Right hindlimb (tissue), 1 donor: ENCODE measurements at places on chromosomes 4 and X.

DNA sequence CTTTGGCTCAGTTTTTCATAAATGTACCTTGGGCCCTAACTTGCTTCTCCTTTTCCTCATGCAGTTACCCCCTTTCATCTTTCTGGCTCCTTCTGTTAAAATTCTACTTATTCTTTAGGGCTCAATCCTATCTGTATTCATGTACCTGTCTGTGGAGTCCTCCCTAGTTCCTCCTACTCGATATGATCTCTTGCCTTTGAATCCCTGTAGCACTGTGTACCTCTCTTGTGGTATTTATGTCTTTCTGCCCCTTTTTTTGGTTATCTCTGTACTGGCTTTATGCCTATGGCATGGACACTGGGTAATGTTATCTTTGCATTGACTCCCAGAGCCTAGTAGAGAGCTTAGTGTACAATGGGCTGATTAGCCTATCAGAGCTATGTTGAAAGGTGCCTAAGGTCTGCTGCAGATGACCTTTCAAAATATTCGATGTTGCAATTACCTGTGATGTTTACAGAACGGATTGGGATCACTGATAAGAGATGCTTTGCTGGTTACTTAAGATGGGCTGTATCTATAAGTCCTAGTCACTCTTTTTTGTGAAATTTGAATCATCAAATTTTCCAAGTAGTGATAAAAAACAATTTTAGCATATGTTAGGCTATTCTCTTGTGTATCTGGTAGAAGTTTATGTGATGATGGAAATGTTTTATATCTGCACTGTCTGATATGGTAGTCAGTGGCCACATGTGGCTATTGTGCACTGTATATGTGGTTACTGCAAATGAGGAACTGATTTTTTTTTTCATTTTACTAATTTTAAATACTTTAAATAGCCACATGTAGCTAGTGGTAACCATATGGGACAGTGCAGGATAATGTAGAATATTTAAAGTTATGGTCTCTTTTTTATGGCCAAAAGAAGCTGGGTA, 33.5 kb downstream of the TMEM164 start:
- no peak for DNase-seq

DNA sequence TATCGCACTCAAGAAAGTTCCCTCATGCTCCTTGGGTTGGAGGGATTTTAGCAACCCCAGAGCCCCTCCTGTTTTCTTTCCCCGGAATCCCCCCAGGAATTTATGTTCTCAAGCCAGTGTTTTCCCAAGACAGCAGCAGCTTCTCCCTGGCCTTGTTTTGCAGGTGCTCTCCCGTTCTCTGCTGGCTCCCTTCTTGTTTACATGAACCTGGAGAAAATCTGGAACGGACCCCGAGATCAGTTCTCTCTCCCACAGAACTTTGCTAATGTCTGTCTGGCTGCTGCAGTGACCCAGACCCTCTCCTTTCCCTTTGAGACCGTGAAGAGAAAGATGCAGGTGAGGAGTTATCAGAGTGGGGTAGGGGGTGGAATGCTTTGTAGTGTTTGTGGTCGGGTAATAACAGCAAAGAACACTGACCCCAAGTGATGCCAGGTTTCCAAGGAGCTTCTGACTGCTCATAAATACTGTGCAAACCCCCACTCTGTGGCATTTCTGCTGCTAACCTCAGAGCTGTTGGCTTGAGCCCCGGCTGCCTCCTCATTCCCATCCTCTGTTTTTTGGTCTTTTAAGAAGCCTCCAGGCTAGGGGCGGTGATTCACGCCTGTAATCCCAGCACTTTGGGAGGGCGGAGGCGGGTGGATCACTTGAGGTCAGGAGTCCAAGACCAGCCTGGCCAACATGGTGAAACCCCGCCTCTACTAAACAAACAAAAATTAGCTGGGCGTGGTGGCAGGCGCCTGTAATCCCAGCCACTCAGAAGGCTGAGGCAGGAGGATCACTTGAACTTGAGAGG, 11.1 kb downstream of the SLC25A43 start:
- no peak for DNase-seq

DNA sequence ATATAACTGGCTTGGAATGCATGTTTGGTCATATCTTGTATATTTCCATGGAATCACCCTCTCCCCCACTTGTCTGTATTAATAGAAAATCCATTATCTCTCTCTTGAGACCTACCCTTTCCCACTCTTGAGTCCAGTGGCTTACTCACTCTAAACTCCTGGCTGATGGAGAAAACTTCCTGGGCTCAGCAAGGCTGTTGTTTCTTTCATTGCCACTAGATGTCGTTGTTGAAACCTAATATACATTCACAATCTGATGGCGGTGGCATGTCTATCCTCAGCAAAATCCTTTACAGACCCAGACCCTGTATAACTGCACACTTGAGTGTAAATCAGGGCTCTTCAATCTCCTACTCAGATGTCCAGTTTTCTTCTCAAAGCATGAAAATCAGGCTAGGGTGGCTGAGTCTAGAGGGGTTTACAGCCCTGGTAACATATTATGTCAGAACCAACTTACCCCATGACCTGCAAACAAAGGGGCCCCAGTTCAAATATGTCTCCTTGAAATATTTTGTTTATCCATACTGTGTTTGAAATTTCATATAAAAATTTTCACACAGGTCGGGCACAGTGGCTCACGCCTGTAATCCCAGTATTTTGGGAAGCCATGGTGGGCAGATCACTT, 70.0 kb upstream of the FAM241A start:
- DNase-seq = no peak

DNA sequence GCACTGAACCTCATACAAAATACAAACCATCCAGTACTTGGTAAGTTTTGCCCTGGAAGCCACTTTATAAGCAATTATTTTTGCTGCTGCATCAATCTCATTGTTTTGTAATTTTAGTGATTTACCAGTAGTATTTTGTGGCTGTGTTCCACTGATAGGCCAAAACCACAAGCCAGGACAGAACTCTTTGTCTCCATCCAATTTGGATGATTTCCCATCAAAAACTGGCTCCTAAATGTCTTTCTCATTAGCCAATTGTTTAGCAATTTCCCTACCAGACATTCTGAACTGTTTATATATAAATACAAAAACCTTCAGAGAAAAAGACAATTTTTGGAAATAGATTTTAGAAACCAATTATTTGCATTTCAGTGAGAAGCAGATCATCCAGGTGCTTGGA, 4.4 kb downstream of the GSPT2 start:
- no peak for DNase-seq

DNA sequence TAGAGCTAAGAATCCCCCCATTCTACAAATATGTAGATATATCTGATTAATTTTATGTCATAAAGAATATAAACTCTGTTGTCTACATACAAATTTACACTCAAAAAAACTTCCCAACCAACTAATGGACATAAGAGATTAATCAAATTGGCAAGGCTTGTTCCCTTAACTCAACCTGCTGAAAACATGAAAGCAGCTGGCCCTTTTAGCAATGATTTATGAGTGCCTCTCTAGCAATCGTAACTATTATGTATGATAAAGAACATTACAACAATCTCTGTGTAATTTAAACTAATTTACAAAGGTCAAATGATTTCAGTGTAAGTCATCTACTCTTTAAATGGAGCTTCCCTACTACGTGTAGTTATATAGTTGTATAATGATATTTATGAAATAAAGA, 83.1 kb upstream of the FTHL17 start:
- DNase-seq = no peak

- no peak for DNase-seq
Measured at GRCh38 chr4:102541697-102542096, 40.5 kb downstream of the NFKB1 start.

- DNase-seq = no peak
Measured at GRCh38 chr4:112296949-112297880, at the start of gene ALPK1. TSS of gene ALPK1 (plus strand) at chr4:112297369.
